ENCODE measurements at places on chromosomes 2 and 18. TPM values are rescaled to one million over a fixed set of nuclear protein-coding genes. Genes with fewer than 3 reads are reported as not detected.

DNA sequence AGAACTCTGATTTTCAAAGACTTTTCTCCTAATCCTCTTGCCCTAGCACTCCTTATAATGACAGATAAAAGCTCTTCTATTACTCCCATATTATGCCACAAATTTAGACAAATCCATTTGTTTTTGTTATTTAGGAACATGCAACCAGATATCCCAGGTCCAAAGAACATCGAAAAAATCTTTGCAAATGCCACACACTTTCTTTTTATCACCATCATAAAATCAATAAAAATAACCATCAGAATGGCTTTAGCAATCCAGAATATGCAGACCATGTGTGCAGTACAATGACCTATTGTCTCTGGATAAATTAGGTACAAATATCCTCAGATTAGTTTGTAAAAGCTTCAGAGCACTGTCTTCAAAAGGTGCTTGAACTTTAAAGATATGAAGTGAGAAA lies 376.2 kb upstream of the TCF4 start:
- no peak for DNase-seq
- no peaks in the 10 kb centered on the region for H3K4me1 ChIP-seq
- no peak overlapping the region for H3K27ac ChIP-seq

DNA sequence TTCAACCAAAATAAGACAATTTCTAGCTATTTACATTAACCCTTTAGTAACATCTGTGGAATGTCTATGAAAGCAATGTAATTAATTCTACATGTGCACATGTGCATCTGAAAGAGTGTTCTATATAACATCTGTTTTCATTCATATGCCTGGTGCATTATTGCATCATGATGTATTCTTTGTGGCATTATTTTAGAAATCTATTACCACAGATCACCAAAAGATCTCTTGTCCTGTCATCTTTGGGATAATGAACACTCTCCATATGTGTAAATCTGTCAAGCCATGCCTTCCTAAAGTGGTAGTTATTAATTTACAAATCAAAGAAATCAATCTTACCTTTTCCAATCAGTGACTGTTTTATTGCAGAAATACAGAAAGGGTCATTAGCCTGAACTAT lies 86.9 kb downstream of the TRIB2 start:
- DNase-seq, result no peak
- H3K4me3 ChIP-seq, result no peak overlapping the region
- no peak overlapping the region for H3K27ac ChIP-seq
- no peaks in the 10 kb centered on the region for H3K27me3 ChIP-seq
- peaks cover 8% of the 10 kb centered on the region for H3K4me1 ChIP-seq

- peak within 1 kb of the TSS; percentile 90 for H3K27ac ChIP-seq
- peak within 1 kb of the TSS; percentile 99 for H3K4me3 ChIP-seq
- no peaks in the 10 kb centered on the region for H3K36me3 ChIP-seq
Measured at GRCh38 chr2:203535078-203535783, at the start of gene RAPH1. RAPH1 (minus strand) TSS chr2:203535301; CDS start chr2:203495353, 39,948 bp downstream.

GRCh38 chr2:15728245-15728938 lies 136.7 kb downstream of the DDX1 start:
- H3K27ac ChIP-seq, result no peak overlapping the region
- peaks cover 5% of the 10 kb centered on the region for H3K27me3 ChIP-seq
- peaks cover 3% of the 10 kb centered on the region for H3K4me1 ChIP-seq
- no peak for DNase-seq
- H3K4me3 ChIP-seq, result no peak overlapping the region

GRCh38 chr2:9252002-9252357 lies 45.4 kb downstream of the ASAP2 start:
- H3K4me3 ChIP-seq, result no peak overlapping the region
- H3K27me3 ChIP-seq, result peaks cover 6% of the 10 kb centered on the region
- peak overlapping the region; percentile 84 for H3K27ac ChIP-seq
- no peak for DNase-seq
- no peaks in the 10 kb centered on the region for H3K36me3 ChIP-seq

DNA sequence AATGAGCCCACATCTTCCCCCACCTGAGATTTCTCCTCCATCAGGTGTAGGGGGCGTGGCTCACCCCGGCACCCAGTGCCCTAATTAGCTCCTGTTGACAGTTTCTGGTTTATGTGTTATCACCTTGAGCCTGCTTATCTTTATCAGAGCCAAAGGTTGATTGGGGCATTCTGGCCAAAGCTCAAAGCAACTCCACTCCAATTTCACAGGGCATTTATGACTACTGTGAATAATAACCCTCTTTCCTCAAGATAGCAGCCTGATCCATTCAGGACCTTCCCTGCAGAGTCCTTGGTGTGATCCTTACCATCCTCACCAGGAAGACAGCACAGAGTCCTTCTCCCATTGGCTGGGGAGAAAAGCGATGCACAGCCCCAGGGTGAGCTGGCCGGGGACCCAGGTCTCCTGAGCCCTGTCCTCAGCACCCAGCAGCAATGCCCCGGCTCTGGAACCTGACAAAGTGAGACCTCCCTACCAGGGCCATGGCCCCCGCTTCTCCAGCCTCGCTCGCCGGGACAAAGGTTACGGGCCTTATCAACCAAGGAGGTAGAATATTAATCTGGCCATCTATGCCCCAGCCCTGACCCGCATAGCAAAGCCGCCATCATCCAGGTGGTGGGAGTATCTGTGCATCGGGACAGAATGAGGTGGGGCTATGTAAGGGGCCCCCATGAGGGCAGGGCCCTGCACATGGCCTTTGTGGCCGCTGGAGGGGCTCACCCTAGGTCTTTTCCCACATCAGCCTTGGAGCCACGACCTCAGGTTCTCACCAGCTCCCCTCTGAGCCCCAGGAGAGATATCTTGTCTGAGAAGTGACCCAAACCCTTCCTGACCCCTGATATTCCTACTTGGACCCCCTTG lies 64.5 kb downstream of the ZFP36L2 start:
- no peak overlapping the region for H3K4me3 ChIP-seq
- H3K27me3 ChIP-seq, result peaks cover 7% of the 10 kb centered on the region
- H3K4me1 ChIP-seq, result peaks cover 19% of the 10 kb centered on the region
- no peaks in the 10 kb centered on the region for H3K36me3 ChIP-seq

DNA sequence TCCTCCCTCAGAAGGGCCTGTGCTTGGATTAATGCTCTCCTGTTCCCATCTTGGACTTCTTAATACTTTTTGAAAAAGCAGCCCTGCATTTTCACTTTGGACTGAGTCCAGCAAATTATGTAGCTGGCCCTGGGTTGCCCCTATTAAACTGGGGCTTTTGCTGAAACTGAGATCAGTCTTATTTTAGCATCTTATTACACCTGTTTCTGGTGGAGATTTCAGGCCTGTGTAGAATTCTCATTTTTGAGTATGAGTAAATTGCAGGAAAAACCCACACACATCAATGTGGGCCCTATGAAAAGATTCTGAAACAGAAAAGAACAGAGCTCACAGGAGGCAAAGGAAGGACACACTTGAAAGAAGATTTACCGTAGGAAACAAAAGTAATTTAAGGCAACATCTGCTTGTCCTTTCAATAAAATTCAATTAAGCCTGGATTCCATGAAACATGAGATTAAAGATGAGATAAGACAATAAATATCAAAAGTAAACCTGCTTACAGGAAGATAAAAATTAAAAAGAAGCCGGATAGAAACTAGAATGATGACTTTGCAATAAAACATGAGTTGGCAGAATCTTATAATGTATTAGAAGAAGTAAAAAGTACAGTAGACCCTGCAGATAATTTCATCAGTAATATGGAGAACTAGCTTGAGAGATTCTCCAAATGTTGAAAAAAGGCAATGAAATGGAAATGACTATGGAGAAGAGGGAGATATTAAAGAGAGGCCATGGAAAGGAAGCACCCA lies 90.7 kb upstream of the GCFC2 start:
- H3K27ac ChIP-seq, result no peak overlapping the region
- no peak overlapping the region for H3K4me3 ChIP-seq
- no peaks in the 10 kb centered on the region for H3K36me3 ChIP-seq
- H3K4me1 ChIP-seq, result no peaks in the 10 kb centered on the region

DNA sequence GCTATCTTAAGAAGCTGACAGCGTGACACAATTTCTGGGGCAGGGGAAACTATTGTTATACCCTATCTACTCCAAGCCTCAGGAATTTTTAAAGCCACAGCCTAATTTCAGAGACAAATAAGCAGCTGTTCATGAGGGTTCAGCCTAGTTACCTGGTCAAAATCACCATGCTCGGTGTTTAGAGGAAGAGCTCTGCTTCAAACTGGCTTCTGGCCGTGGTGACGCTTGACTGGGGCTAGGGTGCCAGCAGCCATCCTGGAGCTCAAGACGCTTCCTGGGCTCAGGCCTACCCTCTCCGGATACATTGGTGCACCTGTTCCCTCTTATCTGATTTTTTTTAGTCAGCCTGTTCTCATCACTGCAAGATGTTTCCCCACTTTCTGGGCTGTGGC lies 41.7 kb downstream of the FRZB start:
- no peak overlapping the region for H3K4me3 ChIP-seq
- H3K27me3 ChIP-seq, result peaks cover 1% of the 10 kb centered on the region
- no peaks in the 10 kb centered on the region for H3K36me3 ChIP-seq
- DNase-seq, result no peak
- peaks cover 2% of the 10 kb centered on the region for H3K4me1 ChIP-seq
- H3K27ac ChIP-seq, result no peak overlapping the region

DNA sequence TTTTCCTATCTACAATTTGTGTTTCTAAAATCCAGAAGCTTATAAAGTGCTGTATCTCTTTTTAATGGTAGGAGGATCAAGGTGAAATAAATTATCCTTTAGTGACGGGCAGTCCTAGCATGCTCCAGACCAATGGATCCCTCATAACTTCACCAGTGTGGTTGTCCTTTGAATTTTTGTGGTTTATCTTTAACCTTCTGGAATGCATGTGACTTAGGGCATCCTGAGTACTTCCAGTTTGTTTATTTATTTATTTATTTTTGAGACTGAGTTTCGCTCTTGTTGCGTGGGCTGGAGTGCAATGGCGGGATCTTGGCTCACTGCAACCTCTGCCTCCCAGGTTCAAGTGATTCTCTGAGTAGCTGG lies 40.4 kb downstream of the NUP35 start:
- no peaks in the 10 kb centered on the region for H3K4me1 ChIP-seq
- DNase-seq, result no peak
- H3K4me3 ChIP-seq, result no peak overlapping the region
- H3K36me3 ChIP-seq, result peaks cover 20% of the 10 kb centered on the region
- peaks cover 5% of the 10 kb centered on the region for H3K27me3 ChIP-seq

DNA sequence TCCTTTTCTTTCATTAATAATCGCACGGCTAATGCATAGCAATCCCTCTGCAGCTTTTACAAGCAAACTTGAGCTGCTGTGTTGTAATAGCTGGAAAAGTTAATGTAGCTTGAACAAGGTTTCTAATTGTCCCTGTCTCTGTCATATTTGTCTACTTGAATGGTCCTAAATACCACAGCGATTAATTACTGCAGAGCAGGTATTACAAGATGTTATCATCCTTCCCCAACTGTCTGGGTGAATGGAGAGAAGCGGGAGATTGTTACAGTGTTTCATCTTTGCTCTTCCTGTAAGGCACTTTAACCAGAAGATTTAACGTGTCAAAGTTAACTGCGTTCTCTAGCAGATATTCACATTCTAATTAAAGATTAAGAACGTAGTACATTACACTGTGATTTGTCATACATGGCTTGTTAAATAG lies 422.2 kb upstream of the POU3F3 start:
- no peak overlapping the region for H3K4me3 ChIP-seq
- peaks cover 24% of the 10 kb centered on the region for H3K4me1 ChIP-seq
- no peak overlapping the region for H3K27ac ChIP-seq

DNA sequence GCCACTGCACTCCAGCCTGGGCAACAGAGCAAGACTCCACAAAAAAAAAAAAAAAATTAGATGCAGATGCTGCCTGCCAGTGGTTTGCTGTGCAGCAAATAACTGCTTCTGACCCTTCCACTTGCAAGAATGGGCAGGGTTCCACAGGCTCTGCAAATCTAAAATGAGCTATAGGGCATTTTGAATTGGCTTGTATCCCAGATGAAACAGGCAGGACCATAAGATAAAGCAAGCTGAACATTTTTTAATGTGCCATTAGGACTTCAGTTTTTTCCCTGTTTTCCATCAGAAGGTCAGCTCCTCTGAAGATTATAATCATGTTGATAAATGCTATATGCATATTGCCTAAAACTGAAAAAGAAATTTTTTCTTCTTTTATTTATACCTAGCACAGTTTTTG lies 15.7 kb upstream of the FZD7 start:
- DNase-seq, result no peak
- H3K27me3 ChIP-seq, result peaks cover 5% of the 10 kb centered on the region
- no peak overlapping the region for H3K27ac ChIP-seq
- H3K36me3 ChIP-seq, result no peaks in the 10 kb centered on the region
- H3K4me1 ChIP-seq, result peaks cover 31% of the 10 kb centered on the region

DNA sequence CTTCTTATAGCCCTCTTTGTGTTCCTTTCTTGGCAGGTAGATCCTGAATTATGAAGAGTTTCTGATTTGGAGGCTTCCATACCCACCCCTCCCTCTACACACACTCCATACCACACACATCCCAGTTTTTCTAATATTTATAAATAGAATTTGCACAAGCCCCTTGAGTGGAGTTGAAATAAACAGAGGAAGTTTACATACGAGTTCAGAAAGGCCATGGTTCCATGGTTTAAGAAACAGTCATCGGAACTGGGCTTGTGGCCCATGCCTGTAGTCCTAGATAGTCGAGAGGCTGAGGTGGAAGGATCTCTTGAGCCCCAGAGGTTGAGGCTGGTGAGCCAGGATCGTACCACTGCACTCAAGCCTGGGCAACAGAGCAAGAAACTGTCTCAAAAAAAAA lies 62.7 kb upstream of the TANC1 start:
- H3K27ac ChIP-seq, result no peak overlapping the region
- H3K36me3 ChIP-seq, result no peaks in the 10 kb centered on the region
- H3K4me1 ChIP-seq, result no peaks in the 10 kb centered on the region

- no peaks in the 10 kb centered on the region for H3K4me1 ChIP-seq
- H3K36me3 ChIP-seq, result peaks cover 11% of the 10 kb centered on the region
- no peak overlapping the region for H3K4me3 ChIP-seq
- no peak overlapping the region for H3K27ac ChIP-seq
- H3K27me3 ChIP-seq, result no peaks in the 10 kb centered on the region
Measured at GRCh38 chr2:112864072-112864471, 27.5 kb upstream of the IL1B start.

The FBXO11 gene
- total RNA-seq, result 84.6 TPM

The MRO gene
- total RNA-seq, result 0.23 TPM

The NYAP2 gene
- not detected for total RNA-seq

The CNTNAP5 gene
- total RNA-seq, result 5.0 TPM

Measured in endothelial cell (in vitro differentiated cells).